Upper lobe of right lung (tissue), 1 donor: ENCODE measurements at places on chromosomes 2 and 18. TPM values are rescaled to one million over a fixed set of nuclear protein-coding genes. Genes with fewer than 3 reads are reported as not detected.

BCL2 gene
- 17.3 TPM for total RNA-seq

SLC9A4 gene
- not detected for total RNA-seq

SALL3 gene
- total RNA-seq, result not detected

LIPG gene
- total RNA-seq, result 10.2 TPM

PRKAG3 gene
- not detected for total RNA-seq

SCYGR8 gene
- not detected for total RNA-seq

GATA6 gene
- total RNA-seq, result 32.2 TPM

CRYBA2 gene
- not detected for total RNA-seq

TNS1 gene
- 669 TPM for total RNA-seq

ABCB11 gene
- total RNA-seq, result 0.06 TPM

TCF23 gene
- total RNA-seq, result not detected

CHRNG gene
- not detected for total RNA-seq

LOXL3 gene
- 8.1 TPM for total RNA-seq

CFAP65 gene
- not detected for total RNA-seq

MAP3K19 gene
- not detected for total RNA-seq

PARD6G gene
- 6.5 TPM for total RNA-seq

KCNF1 gene
- total RNA-seq, result 0.17 TPM

CCDC142 gene
- 16.1 TPM for total RNA-seq

HOXD13 gene
- total RNA-seq, result not detected

C2orf78 gene
- total RNA-seq, result not detected

CNNM3 gene
- 34.1 TPM for total RNA-seq

CGREF1 gene
- total RNA-seq, result 0.43 TPM

NTSR2 gene
- total RNA-seq, result not detected

TMEFF2 gene
- total RNA-seq, result not detected

TEX44 gene
- not detected for total RNA-seq

HJURP gene
- 1.2 TPM for total RNA-seq

BCL11A gene
- total RNA-seq, result 10.3 TPM

ZNF396 gene
- 3.1 TPM for total RNA-seq

SLC5A7 gene
- total RNA-seq, result 0.81 TPM

RNF144A gene
- total RNA-seq, result 16.0 TPM

ZBTB7C gene
- total RNA-seq, result 17.7 TPM

UPP2 gene
- not detected for total RNA-seq

TMEM200C gene
- 0.41 TPM for total RNA-seq

SPATA3 gene
- not detected for total RNA-seq

TXNDC2 gene
- 0.55 TPM for total RNA-seq

WIPF1 gene
- 71.5 TPM for total RNA-seq
